ENCODE measurements at places on chromosomes 2 and 18.

- no peak for DNase-seq
Observed at GRCh38 chr2:132439703-132440398, 23.2 kb downstream of the GPR39 start.

DNA sequence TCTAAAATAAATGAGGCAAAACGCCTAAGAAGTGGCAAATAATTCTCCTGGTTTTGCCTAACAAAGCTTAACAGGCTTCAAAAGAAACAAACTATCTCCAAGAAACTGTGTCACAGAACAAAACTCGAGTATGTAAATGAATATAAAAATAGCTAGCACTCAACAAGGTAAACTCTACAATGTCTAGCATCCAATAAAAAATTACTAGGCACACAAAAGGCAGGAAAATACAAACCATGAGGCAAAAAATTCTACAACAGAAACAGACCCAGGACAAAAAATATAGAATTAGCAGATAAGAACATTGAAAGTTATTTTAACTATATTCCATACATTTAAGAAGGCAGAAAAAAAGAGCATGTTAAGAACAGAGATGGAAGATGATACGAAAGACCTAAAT lies 16.8 kb downstream of the PPP4R1 start:
- no peak for DNase-seq

DNA sequence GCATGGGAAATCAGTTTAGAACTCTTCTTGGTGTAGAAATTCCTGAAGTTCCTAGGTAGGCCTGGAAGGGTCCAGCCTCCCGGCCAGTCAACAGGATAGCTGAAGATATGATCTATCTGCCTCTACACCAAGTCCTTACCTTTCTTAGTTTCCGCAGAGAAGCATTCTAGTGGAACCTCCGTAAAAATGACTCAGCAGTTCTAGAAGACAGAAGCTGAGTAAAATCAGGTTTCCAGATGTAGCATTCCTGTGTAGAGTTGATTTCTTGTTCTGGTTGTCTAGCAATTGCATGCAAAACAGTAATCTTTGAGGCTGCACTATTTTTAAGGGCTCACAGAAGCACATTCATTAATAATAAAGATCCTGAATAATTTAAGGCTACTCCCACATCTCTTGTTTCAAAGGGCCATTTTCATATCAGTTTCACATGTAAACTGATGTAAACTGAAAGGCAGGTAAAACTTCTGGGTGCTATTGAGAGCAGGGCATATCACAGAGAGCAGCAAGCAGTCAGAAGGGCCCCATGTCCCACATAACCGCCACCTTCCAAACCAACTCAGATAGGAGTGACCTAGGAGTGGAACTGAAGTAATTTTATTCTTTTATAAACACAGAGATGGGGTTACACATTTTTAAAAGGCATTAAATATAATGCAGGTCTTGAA lies 3.2 kb upstream of the DYTN start:
- no peak for DNase-seq

DNA sequence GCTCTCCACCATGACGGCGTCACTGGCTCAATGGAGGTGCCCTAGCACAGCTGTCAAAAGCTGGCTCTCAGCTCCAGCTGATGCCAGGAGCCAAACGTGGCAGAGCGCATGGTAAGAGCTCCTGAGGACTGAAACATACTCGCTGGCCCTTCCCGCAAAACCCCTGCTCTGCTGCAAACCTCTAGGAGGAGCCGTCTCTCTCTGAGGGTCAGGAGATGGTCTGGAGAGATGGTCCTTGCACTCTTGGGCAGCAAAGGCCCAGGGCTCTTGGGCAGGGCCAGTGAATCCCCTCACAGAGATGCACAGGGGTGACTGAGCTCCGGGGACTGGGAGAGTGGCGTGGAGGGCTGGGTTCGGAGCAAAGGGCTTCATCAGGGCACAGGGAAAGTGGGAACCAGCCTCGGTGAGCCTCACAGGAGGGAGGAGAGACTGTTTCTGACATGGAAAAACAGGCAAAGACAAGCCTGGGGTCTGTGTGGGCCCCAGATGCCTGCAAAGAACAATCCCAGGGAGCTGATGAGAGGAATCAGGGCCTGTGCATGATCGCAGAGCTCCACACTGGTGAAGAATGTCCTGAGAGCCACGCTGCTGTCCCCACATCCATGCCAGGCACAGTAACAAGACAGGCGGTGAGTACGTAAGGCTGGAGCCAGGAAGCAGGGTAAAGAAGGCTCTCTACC lies 17.2 kb downstream of the SNORC start:
- DNase-seq, result no peak

DNA sequence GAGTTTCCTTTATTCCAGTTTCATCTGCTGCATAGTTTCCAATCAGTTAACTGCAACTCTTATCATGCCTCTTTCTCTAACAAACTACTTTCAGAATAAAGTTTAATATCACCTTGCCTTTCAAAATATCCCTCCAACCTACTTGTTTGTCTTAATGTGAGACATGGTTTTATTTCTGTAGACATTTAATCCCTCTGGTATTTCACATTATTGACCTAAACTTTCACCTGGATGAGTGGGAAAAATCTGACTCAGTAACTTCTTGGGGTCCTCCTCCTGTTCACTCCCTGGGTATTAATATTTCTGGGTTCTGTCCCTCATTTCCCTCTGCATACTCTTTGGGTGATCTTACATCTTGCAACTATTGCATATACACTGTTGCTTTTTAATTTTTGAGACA lies 27.9 kb downstream of the MSH6 start:
- no peak for DNase-seq

- no peak for DNase-seq
Observed at GRCh38 chr2:21220930-21221329, 97.2 kb downstream of the TDRD15 start.

- DNase-seq, result no peak
Observed at GRCh38 chr2:83725735-83726134, 733.3 kb downstream of the SUCLG1 start.

- no peak for DNase-seq
Observed at GRCh38 chr18:74196220-74197119, 48.1 kb downstream of the TIMM21 start.

GRCh38 chr18:59554796-59555335 lies 142.4 kb downstream of the CCBE1 start:
- no peak for DNase-seq

DNA sequence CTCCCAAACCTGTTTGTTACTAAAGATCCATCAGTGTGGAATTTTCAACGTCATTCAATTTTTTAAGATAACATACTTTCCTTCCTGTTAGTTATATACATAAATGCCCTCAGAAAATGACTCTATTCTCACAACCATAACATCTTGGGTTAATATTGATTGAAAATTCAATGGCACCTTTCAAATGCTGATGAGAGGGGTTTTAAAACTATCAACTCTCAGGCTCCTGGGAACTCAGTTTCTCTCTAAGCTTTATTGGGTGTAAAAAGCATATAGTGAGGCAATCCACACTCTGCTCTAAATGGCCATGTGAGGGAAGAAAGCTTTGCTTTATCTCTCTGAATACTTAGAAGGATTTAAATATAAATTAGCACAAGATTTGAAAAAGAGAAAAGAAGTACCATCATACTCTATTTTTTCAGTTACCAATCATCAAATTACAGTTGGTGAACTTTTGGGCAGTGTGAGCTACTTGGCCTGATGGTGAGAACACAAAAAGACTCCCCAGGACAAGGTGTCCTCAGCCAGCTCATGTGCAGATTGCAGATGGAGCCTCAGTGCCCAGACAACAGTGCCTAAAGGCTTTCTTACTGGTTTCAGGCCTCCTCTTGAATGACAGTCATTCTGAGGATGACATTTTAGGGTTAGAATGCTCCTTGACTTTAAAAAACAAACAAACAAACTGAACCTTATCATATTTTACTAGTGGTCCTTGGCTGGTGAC lies 24.6 kb upstream of the CERS6 start:
- no peak for DNase-seq

DNA sequence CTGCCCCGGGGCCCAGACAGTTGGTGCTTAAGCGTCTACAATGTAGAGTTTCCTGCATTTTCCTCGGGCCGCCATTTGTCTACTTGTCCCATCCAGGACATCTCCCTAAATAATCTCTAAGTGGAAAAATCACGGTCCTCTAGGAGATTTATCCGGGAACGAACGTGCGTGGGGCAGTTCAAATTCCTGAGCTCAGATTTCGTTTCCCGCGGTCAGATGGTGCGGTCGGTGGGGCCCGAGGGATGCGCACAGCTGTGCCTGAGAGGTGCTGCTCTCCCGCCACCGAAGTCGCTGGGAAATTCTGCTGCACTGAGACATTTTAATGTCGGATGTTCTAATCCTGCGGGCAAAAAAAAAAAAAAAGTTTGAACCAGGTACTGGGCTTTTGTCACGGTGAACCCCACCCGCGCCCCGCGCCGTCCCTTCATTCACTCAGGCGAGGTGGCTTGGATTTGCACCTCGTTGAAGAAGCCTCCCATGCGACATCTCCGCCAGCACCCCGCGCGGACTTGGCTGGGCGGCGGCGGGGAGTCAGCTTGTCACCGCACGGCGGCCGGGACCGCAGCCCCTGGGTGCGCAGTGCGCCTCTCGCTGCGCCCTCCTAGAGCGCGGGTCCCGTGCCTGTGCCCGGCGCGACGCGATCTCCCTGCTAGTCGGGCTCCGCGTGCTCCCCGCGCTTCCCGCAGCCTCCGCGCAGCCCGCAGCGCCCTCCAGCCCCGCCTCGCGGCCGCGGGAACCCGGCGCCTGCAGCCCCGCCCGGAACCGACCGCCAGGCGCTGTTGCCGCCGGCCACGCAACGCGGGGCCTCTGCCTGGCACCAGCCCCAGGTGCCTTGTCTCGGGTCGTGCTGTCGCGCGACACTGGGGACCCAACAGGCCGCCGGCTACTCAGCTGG lies 191.9 kb upstream of the TCF4 start:
- DNase-seq, result no peak

Data from stimulated activated CD4-positive, alpha-beta T cell treated with anti-CD3 and anti-CD28 coated beads, Interleukin-15, amount 100 ng/mL, for 48 hours (primary cell).